ENCODE measurements at places on chromosomes 5 and 9.

DNA sequence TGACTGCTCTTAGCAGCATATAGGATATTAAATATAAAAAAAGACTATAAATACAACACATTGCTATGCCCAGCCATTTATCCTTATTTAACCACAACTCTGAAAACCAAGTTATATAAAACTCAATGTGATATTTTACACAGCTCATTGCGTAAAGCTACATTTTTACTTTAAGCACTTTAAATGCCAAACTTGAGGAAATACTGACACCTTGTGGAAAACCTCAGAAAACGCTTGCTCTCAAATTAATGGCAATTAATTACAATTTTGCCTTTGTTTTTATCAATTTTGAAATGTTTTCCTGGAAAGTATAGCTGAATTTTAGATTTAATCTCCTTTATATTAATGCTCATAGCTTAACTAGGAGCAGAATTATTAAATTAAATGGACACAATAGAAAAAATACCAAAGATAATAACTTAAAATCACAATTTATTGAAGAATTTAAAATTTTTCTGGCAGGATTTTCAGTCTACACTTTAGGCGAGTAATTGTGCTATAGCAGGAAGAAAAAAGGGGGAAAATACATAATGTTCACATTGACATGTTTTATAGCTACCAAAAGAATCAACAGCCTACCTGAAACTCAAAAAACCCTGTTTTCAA is 25.2 kb upstream of the PLAC8L1 start:
- peak; percentile 20 for DNase-seq

DNA sequence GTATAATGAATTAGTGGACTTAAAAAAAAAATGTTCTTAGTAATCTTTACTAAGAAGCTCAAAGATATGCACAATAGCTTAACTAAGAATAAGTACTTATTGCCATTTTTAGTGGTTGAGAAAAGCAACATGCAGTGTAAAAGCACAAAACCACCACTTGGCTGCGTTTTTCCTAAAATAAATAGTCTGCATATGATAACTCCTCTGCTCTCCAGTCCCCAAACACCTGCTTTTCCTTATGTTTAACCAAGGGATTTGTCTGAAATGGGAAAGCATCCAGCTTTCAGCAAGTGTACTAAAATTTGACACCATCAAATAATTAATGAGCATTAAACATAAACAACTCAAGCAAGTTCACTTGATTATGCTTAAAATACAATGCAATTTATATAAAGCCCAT is 41.4 kb downstream of the PSIP1 start:
- DNase-seq: no peak

DNA sequence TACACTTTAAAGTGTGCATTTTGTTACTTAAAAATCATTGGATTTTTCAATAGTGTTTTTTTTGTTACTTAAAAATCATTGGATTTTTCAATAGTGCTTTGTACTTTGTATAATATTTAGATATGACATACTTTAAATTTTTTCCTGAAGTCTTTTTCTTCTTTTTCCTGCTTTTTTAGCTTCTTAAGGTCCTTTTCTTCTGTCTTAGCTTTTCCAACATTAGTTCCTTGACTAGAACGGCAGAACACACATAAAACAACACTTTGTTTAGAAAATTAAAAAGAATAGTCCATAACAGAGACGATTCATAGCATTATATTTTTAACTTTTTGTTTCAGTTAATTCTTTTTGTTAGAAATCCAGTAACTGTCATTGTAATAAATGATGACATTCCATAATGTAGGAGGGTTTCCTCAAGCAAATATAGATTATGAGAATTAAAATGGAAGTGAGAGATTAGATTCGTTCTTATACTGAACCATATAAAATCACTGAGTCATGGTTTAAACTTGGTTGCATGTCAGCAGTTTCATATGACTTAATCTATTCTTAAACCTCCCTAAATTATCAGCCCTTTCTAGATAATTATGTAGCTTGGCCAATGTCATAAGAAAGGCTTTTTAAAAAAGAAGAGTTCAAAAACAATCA is 45.3 kb upstream of the RICTOR start:
- no peak for DNase-seq

GRCh38 chr5:93343570-93343969 is 237.4 kb downstream of the NR2F1-AS1 start:
- DNase-seq: no peak
